Foreskin keratinocyte (primary cell): ENCODE measurements at places on chromosomes 7 and 10. TPM values are rescaled to one million over a fixed set of nuclear protein-coding genes. Genes with fewer than 3 reads are reported as not detected.

The ZSCAN21 gene
- total RNA-seq, result 11.2 and 11.3 TPM in 2 replicates

The ITPRID1 gene
- total RNA-seq, result not detected in 2 replicates

- DNase-seq, result no peak
Observed at GRCh38 chr7:22361795-22362194, 4.8 kb upstream of the RAPGEF5 start.

GRCh38 chr7:82729172-82730030 lies 285.8 kb upstream of the CACNA2D1 start:
- DNase-seq, result no peak

GRCh38 chr10:58275908-58276307 lies 6.9 kb downstream of the CISD1 start:
- DNase-seq, result no peak

DNA sequence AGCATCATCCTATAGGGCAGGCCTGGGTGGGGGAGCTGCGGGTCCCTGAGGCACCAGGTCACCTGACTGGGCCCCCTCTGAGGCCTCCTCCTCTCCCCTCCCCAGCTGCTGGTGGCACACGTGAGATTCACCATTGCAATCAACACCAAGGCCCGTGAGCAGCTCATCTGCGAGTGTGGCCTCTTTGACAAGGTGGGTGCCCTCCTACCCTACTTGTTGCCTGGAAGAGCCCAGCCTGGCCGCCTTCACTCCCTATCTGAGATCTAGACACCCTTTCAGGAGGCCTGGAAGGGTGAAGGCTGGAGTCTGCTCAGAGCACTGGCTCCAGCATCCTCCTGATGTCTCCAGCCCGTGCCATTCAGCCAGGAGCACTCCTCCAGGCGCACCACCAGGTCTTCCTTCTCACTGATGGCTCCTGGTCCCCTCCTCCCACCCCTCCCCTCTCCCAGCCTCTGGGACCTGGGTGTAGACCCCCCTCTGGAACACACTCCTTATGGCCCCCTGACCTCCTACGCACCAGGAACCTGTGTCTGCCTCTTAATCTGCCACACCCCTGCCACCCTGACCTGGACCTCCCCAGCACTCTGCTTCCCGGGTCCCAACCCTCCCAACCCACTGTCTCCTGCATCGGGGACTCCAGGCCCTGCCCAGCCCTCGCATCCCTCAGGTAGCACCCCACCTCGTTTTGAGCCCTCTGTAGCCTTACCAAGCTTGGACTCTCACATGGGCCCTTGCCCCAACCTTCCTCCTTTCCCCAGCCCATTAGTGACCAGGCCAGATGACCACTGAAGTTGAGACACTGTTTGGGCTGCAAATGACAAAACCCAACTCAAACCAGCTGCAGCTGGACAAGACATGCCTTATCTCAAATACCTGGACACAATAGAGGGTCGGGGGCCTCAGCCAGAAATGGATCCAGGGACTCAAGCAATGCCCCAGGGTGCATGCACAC lies 67.5 kb downstream of the ALOX5 start:
- DNase-seq, result no peak

DNA sequence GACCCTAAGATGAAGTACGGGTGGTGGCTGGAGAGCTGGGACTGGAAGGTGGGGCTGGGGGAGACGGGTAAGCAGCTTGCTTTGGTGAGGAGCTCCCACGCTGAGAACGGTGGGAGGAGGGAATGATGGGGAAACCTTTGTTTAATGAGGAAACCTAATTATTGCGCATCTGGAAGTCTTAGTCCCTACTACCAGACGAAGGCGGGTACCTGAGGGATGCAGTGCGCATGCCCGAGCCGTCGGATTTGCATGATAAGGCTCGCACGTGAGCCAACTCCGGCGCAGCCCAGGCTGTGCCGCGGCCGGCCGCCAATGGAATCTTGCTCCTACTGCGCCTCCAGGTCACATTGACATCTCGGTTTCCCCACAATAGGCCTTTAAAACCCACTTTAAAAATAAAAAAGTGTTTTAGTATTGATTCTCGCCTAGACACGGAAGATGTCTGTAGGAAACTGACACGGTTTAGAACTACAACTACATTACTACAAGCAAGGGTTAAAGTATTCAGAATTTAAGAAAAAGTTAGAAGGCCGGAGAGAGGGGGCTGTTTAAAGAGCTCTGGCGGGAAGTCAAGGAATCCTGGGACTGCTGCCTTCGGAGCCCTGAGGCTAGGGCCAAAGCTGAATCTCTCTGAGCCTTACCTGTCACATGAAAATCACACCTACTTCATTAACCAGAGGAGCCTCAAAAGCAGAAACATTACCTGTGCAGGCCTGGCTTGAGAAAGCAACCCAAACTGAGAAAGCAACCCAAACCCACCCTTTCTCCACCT lies 12.1 kb upstream of the DLX6 start:
- no peak for DNase-seq

- DNase-seq, result peak; percentile 95
Observed at GRCh38 chr10:34526758-34527730, 288.1 kb downstream of the PARD3 start.

GRCh38 chr10:17580885-17581284 lies 36.3 kb downstream of the HACD1 start:
- DNase-seq, result no peak

DNA sequence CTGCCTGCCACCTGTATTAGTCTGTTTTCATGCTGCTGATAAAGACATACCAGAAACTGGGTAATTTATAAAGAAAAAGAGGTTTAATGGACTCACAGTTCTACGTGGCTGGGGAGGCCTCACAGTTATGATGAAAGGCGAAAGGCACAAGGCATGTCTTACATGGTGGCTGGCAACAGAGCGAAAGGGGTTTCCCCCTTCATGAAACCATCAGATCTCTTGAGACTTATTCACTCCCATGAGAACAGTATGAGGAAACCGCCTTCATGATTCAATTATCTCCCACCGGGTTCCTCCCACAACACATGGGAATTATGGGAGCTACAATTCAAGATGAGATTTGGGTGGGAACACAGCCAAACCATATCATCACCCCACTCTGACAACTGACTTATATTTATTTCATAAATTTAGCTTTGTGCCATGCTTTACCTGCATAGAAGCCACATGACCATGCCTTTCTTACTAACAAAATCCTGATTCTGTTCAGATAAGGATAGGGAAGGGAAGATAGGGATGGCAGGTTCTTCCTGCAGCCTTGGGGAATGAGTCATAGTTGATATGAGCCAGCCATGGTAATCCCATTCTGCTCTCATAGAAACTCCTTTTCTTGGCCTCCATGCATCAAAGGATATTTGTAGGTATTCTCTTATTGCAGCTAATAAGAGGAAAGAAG lies 191.3 kb upstream of the AGK start:
- no peak for DNase-seq
